Muscle of arm (tissue), 14 donors: ENCODE measurements at places on chromosomes 16 and 17.

- DNase-seq = no peak
Observed at GRCh38 chr16:23537390-23537789, 19.8 kb downstream of the EARS2 start.

DNA sequence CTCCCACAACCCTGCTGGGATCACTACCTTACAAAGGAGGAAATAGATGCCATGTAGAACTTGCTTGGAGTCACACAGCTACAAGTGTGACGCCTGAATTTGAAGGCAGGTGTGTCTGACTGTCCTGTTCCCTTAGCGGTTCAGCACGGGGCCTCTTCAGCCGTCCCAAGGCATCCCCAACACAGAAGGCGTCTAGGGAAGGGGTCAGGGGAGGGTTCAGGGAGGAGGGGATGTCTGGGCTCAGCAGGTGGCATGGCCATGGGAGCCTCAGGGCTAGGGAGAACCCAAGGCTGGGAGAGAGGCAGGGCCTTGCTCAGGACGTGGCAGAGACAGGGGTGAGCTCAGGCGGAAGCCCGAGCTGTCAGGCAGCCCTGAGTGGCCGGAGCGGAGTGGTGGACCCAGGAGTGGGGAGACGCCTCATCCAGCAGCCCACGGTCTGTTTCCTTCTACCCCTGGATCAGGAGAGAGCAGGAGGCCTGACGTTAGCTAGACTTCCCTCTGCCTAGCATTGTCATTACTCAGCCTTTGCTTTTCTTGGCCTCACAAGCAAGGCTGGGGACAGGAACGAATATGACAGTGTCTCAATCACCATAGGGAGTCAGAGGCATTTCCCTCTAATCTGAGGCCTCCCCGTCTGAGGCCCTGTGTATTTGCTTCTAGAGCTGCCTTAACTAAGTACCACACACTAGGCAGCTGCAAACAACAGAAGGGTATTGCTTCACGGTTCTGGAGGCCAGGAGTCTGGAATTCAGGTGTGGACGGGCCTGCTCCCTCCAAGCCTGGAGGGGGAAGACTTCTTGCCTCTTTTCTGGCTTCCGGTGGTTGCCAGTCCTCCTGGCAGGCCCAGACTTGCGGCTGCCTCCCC is 31.3 kb upstream of the ANKRD40CL start:
- no peak for DNase-seq

GRCh38 chr17:76734080-76734840 is 2.9 kb downstream of the SRSF2 start:
- no peak for DNase-seq

DNA sequence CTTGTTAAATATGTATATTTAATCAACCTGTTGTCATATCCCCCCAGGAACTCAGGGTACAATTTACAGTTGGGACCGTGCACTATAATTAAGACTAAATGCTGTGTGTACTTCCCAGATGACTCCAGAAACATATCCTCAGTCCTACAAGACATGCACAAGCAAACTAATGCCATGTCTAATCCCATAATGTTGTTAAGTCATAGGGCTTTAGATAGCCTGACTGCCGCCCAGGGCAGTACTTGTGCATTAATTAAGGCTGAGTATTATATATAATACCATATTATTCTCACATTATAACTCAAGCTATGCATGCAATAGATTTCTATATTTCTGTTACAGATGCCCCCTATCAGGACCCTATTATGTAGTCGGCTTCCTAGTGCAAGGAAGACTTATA is 20.1 kb upstream of the CPHXL start:
- DNase-seq = no peak

- peak; percentile 78 for DNase-seq
Observed at GRCh38 chr16:67514382-67514828, 14.2 kb upstream of the RIPOR1 start.

GRCh38 chr17:80615376-80615775 is 70.7 kb downstream of the RPTOR start:
- no peak for DNase-seq

DNA sequence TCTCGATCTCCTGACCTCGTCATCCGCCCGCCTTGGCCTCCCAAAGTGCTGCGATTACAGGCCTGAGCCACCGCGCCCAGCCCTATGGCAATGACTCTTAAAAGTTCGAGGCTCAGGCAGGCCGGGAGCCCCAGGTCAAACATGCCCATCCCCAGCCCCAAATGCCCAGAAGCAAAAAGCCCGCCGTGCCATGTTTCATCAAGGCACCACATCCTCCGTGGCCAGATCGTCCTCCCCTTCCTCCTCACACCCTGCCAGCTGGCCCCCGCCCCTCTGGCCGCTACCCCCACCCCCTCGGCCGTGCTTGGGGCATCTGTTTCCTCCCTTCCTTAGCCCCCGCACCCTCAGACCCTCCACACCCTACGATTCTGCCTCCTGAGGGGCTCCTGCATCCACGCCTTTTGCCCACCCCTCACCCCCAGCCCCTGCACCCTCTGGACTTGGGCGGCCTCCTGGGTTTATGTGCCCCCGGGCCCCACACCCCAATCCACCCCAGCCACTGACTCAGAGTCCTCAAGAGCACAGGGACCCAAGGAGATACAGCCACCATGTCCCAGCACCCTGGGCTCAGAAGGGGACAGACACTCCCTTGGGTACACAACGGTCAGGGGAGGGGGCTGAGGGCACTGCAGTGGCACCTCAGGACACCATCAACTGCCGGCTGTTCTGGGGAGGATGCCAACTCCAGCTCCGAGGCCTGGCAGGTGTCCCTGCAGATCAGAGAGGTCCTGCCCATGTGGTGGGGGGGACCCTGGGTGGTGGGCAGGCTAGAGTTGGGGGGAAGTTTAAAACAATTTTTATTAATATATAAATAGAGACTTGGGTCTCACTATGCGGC is 7.1 kb downstream of the CTRB1 start:
- no peak for DNase-seq

DNA sequence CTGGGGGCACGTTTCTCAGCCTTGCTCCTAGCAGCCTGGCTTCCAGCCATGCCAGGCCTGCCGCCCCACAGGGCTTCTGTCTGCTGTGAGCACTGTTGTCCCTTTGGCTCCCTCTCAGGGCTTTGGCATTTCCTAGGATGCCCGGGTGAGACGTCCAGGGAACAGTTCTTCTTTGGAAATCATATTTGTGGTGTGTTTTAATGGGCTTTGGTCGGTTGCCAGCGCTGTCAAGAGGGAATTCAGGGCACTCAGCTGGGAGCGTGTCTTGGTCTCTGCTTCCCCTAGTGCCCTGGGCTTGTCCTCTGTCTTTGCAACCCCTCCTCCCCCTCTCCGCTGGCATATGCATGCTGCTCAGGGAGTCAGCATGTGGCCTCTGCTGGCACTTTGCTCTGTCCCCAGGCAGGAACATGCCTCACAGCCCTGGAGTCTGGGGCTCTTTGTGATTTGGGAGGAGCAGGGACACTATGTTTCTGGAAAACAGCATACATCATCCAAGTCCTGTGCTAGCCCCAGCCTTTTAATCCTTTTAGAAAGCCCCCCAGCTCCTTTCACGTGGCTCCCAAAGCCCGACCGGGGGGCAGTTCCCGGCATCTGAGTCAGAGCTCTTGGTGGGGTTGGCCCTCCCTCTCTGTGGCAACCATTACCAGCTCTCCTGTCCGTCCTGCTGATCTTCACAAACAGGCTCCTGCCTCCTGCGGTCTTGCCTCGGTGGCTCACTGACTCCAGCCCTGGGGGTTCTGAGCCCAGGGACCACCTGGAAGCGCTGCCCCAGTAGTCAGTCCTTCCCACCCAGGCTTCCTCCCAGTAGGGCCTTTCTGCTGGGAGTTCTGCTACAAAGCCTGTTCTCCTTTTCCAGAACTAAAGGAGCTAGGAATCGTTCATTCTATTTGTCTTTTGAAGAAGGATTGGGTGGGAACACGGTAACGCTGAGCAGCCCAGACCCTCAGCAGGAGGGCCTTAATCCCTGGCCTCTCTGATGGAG is 26.7 kb downstream of the SAP30BP start:
- DNase-seq = no peak

DNA sequence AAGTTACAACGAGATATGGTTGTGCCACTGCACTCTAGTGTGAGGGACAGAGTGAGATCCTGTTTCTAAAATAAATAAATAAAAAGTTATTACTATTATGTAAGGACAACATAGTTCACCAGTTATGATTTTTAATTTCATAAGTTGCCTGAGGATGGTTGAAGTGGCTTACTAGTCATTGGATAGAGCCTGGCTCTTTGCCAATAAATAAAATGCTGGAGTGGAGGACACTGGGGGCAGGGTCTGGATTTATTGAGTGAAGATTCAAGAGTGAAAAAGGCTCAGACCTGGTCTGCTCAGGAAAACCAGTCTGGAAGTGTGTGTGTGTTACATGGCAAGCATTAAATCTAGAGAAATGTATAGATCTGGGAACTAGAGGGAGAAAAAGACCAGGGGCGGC is 2.1 kb downstream of the STARD3 start:
- no peak for DNase-seq

DNA sequence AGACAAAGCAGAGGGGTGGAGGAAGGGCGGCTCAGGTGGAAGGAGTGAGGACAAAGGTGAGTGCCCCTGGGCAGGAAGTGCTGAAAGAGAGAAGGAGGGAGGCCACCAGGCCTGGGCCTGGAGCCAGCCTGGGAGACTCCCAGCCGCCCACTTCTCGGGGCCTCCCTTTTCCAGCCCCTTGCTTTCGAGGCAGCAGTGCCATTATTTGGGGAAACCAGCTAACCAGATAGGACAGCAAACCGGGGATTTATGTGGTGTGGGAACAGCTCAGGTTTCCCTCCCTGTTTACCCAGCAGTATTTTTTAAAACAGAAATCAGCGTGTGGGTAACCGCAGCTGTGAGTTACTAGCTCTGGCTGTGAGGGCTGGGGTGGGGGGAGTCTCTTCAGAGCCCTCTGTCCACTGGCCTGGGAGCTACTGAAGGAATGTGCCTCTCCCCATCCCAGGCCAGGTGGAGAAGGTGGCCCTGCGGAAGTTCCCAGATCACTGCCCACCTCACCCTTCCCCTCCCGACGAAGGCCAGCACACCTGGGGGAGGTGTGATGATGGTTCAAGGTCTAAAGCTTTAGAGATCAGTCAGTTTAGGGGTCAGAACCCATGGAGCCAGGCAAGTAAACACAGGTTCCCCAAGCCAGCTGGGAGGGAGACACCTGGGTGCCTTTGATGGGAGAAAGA is 8.4 kb upstream of the MEOX1 start:
- no peak for DNase-seq

DNA sequence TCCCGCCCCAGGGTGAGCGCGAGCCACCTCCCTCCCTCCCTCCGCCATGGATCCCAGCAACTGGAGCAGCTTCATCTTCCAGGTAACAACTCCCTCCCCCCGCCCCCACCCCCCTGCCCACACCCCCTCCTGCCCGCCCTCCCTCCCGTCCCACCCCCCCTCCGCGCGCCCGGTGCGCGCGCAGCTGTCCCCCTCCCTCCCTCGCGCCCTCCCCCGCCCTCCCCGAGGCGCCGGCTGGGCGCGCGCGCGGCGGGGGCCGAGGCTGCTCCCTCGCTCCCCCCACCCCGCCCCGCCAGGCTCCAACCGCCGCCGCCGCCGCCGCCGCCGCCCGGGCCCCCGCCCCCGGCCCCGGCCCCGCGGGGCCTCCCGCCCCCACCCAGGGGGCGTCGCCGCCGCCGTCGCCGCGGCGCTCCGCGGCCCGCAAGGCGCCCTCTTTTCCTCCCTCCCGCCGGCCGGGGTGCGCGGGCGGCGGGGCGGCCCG is at the start of gene MAZ:
TSS of gene MAZ (plus strand) at position 431 of the 481 bp plus-strand sequence. CDS start 173 bp downstream, outside the sequence.
- DNase-seq = no peak

GRCh38 chr16:89056592-89056991 is 37.1 kb upstream of the ACSF3 start:
- no peak for DNase-seq

DNA sequence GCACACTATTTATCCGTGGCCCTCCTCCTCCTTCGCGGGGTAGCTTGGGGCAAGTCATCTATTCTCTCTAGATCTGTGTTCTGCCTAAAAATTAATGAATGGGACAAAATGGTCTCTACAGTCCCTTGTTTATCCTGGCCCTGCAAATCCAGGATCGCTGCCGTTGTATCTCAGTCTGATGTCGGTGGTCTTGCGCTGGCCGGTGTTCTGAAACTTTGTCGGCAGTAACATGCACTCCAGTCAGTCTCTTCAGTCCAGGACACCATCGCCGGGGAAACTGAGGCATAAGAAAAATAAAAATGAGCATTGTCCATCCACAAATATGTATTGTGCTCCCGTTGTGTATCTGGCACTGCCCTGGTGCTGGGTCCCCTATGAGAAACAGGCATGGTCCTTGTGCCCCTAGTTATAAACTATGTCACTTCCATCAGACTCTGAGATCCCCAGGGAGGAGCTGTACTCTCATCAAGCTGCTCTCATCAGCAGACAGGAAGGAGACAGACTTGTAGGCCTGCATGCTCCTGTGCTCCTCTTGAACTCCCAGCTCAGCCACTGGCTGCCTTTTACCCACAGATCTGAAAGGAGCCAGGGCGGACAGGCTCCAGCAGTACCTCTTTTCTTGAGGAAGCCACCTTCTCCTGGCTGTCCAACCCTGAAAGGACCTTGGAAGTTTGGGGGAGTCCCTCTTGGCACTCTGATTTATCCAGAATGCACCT is 13.7 kb upstream of the CA4 start:
- no peak for DNase-seq

- no peak for DNase-seq
Observed at GRCh38 chr17:71107136-71107535, 937.8 kb downstream of the KCNJ2 start.

GRCh38 chr17:79211061-79211770 is 136.6 kb downstream of the ENGASE start:
- DNase-seq = no peak

DNA sequence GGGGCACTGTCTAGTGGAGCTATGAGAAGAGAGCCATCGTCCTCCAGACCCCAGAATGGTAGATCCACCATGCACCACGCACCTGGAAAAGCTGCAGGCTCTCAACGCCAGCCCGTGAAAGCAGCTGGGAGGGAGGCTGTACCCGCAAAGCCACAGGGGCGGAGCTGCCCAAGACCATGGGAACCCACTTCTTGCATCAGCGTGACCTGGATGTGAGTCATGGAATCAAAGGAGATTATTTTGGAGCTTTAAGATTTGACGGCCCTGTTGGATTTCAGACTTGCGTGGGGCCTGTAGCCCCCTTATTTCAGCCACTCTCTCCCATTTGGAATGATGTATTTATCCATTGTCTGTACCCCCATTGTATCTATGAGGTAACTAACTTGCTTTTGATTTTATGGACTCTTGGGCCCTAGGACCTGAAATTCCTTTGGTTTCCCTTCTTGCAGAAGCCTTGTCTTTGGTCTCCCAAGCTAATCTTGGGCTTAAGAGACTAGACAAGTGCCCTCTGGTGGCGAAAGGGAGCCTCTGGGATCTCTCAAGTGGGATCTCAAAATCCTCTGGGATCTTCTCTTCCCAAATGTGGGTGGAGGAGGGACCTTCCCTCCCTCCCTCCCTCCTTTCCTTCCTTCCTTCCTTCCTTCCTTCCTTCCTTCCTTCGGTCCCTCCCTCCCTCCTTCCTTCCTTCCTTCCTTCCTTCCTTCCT is 58.2 kb upstream of the HAPSTR1 start:
- DNase-seq = no peak

- no peak for DNase-seq
Observed at GRCh38 chr17:41739661-41740352, 5.4 kb upstream of the HAP1 start.

DNA sequence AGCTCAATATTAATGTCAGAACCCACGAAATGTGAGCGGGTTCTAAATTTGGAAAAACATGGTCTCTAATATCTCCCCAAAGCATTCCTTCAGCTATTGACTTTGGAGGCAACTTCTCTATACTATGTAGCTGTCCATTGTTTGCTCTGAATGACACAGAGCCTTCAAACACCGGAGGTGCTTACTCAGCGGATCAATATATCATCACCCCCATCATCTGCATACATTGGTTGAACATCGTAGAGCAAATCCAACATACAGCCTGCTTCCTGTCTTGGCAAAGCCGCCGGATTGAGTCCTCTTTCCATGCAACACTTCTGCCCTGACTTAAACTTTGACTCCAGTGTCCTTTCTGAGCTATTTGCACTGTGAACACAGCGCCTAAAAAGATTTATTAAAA is 61.3 kb downstream of the C17orf67 start:
- no peak for DNase-seq
